ENCODE measurements at places on chromosomes 13 and 19.

- no peak for DNase-seq
Observed at GRCh38 chr19:6500837-6501739, 1.0 kb downstream of the TUBB4A start.

- no peak for DNase-seq
Observed at GRCh38 chr19:40466985-40467734, at the start of gene SPTBN4. SPTBN4 (plus strand) TSS chr19:40467001; CDS start chr19:40472622, 5,621 bp downstream.

DNA sequence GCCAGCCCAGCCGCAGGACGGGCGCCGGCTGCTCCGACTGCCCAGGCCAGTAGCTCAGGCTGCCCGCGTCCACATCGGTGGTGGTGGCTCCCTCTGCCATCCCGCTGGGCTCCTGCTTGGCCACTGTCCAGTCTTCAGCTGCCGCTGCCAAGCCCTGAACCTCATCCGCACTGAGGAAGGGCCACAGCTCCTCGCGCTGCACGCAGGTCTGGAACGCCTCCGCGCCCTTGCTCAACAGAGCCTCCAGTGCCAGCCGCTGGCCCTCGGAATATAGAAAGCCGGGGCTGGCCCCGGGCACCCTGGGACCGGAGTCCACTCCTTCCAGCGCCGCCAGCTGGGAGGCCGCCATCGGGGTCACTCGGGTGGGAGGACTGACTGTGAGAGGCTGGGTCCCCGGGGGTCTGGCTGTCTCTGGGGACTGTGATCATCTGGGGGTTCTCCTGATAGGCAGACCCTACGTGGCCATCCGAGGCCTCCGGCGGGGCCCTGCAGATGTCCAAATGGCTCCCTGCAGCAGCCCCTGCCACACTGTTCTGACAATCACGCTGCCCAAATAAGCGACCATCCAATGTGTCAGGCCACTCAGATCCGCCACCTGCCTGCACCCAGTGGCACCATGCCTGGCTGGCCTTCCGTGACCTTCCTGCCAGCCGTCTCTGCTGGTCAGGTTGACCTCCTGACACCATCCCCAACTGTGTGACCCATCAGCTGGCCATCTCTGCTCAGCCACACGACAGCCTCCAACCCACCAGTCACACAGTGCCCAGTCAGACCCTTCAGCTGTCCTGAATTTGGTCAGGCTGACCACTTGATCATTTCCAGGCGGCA is 1.6 kb downstream of the FAM83E start:
- no peak for DNase-seq

GRCh38 chr13:86673931-86674431 is 874.8 kb upstream of the SLITRK6 start:
- no peak for DNase-seq

- DNase-seq: no peak
Observed at GRCh38 chr13:81171065-81171647, 830.2 kb upstream of the SPRY2 start.

DNA sequence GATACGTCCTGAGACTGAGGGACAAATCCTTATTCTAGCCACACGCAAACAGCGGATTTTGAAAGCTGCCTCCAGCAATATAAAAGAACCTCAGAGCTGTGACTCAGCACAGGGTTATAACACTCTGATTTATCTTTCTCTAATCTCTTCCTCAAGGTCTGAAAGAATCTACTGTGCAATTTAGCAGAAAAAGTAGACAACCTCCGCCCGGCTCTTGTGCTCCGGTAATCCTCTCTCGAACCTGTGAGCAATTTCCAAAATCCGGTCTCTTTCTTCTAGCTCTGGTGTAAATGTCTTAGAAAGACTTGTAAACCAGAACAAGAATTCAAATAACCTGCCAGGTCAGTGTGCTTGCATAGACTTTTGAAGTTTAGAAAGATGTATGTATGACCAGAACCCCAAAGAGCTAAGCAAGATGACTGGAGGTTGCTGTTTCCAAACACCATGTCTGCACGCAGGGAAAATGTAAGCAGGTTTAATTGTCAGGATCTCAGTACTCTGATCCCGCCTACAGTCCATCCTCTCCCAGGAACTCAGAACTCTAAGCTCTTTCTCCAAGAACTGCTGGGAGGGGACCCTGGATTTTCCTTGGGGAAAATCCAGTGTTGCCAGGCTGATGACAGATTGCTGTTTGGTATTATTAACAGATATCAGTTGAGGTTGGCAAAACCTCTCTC is 338.1 kb downstream of the RFC3 start:
- DNase-seq: no peak

DNA sequence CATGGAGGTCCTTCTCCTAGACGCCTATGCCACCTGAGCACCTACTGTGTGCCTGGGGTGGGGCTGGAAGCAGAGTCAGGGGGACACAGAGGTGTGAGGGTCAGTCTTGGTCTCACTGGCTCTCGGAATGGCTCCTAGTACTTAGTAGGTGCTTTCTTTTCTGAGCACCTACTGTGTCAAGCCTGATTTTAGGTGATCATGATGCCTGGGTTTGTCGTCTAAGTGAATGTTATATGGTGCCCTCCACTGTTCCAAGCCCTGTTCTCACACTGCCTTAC is 20.0 kb downstream of the MYH14 start:
- DNase-seq: no peak
